ENCODE measurements at places on chromosomes 16 and 17. TPM values are rescaled to one million over a fixed set of nuclear protein-coding genes. Genes with fewer than 3 reads are reported as not detected.

The ZFP3 gene
- 0.04 TPM for total RNA-seq

DNA sequence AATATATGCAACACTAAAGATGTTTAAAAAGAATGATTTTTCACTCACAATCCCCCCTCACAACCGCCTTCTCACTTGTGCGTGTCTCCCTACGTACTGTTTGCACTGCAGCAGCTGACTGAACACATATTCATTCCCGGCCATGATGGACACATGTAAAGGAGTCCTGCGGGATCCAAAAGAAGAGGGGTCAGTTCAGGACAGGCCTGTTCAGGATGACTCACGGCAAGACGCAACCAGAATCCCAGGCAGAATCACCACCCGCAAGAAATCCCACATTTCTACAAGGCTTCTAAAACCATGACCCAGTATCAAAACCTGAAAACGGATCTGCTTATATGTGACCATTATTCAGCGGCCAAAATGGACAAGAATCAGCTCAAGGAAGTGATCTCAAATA lies 52.3 kb downstream of the CYB5D2 start:
- no peak for DNase-seq

- DNase-seq = no peak
Observed at GRCh38 chr17:43924558-43924957, 17.2 kb upstream of the MPP2 start.

DNA sequence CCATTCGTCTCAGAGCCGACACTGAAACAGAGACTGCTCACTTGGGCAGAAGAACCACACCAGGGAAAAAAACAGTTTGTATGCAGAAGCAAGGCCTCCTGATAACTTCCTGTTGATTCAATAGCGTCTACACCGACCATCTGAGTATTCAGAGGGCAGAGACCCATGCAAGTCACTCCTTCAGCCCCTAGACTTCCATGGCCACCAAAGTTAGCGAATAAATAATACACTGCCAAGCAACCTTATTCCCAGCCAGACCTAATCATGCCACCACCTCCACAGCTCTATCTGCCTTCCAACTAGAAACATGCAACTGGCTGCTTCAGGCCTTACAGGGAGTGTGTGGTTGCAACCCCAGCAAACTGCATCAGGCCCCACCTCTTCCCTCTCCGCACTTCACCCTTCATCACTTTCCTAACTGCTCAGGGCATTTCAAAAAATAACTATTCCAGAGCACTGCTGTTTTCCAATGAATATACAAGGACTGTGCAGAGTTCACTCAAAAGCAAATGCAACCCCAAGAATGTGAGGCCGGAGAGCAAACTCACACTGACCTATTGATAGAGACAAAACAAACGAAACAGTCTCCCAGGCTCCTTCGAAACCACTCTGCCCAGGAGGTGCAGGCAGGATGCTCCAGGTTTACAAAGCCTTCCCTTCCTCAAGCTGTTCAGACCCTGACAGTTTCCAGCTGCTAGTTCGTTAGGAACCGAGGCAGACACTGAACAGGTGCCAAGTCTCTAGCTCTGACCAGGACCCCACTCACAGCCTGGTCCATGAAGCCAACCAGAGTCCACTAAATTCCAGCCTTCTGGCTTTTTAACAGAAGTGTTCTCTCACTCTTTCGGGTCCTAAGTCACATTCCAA lies 3.6 kb downstream of the USP7 start:
- DNase-seq = no peak

DNA sequence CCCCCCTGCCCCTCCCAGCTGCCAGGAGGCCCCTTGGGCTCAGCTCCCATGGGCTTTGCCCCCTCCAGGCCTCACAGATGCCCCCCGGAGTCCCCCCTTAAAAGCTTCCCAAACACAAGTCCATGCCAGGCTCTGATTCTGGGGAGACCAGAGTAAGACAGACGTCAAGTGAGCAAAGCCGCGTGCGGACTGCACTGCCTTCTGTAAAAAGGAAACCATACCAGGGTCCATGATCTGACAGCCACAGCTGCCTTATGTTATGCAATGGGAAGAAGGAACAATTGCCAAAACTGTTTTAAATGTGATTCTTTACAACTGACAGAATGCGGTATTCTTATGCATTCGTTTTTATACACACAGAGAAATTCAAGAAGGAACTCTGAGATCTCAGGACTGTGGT lies 17.9 kb upstream of the HEXD start:
- DNase-seq = no peak

Data from H4 (cell line).